ENCODE measurements at places on chromosomes 1 and 21.

DNA sequence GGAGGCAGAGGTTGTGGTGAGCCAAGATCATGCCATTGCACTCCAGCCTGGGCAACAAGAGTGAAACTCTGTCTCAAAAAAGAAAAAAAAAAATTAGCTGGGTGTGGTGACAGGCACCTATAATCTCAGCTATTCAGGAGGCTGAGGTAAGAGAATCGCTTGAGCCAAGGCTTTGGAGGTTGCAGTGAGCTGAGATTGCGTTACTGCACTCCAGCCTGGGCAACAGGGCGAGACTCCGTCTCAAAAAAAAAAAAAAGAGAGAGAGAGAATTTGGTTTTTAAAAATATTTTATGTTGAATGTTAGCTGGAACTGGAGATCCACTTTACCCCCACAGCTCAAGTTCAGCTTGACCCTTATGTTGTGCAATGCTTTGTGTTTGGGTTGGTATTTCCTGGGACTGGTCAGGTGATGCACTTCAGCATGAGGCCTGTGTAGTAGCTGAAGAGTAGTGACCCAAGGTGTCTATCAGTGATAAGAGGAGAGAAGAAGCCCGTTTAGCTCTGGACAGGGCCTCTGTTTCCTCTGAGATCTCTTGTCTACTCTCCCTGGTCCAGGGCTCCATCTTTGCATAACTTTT is 36.8 kb upstream of the MACF1 start:
- H3K27me3 ChIP-seq: peaks cover 2% of the 10 kb centered on the region
- peaks cover 9% of the 10 kb centered on the region for H3K4me1 ChIP-seq
- H3K36me3 ChIP-seq: no peaks in the 10 kb centered on the region
- DNase-seq: no peak
- no peak overlapping the region for H3K4me3 ChIP-seq

- no peak overlapping the region for H3K27ac ChIP-seq
- no peaks in the 10 kb centered on the region for H3K4me1 ChIP-seq
- H3K36me3 ChIP-seq: peaks cover 16% of the 10 kb centered on the region
Observed at GRCh38 chr1:29123053-29123886, 433 bp downstream of the TMEM200B start.

GRCh38 chr1:57309630-57310029 is 114.2 kb downstream of the DAB1 start:
- no peak for DNase-seq
- peaks cover 5% of the 10 kb centered on the region for H3K36me3 ChIP-seq
- no peak overlapping the region for H3K27ac ChIP-seq

DNA sequence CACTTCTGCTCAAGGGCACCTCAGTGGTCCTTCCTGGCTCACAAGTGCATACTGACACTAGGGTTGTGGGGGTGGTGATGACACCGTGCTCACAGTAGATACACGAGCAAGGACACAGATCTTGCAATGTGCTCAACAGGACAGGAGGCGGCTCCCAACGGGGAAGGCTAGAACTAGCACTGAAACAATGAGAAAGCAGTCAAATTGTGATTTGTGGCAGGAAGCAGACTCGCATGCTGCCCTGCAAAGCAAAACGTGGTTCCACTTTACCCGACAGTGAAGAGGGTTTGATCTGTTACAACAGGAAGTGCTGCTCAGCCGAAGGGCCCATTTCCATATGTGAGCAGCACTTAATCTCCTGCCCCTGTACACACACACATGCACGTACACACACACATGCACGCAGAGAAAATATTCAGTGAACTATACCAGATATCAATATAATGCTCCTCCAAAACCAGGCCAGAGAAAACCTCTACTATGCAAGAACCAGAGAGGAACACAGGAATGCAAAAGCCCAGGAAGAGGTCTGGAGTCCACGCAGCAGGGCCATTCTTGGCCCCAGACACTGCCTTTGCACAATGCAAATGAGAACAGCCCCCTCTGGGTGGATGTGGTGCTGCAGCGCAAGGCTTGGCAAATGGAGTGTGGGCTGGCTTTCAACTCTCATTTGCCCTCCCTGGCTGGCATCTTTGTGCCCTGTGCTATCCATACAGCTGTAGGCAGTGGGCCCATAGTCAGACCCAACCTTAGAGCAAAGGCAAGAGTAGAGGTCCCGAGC is 47.1 kb downstream of the KANK4 start:
- peaks cover 16% of the 10 kb centered on the region for H3K4me1 ChIP-seq
- H3K36me3 ChIP-seq: peaks cover 3% of the 10 kb centered on the region
